ENCODE measurements at places on chromosomes 16 and 17. TPM values are rescaled to one million over a fixed set of nuclear protein-coding genes. Genes with fewer than 3 reads are reported as not detected.

GRCh38 chr16:4443986-4444385 is 18.3 kb downstream of the DNAJA3 start:
- DNase-seq: no peak

DNA sequence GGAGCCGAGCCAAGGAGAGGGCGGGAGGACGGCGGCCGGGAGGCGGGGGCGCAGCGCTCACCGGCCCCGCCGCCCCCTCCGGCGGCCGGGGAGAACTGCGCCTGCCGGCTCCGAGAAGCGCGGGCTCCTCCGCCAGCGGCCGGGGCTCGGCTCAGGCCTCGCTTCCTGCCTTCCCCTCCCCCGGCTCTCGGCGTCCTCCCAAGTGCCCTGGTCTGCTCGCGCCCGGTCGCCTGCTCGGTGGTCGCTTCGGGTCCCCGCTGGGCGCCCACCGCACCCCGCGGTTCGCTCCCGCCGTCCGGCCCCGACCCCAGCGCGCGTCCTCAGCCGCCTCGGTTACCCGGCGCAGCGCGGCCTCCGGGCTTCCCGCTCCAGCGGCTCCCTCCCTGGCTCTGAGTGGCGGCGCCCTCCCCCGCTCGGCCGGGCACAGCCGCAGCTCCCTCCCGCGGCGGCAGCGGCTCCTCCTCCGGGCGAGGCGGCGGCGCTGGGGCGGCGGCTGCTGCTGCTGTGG is 313 bp downstream of the UBTF start:
- DNase-seq: no peak

Gene TEX19
- not detected for polyA plus RNA-seq

Gene TNFRSF17
- 0.55 TPM for polyA plus RNA-seq

Gene UNK
- 20.5 TPM for polyA plus RNA-seq

Data from cardiac muscle cell (in vitro differentiated cells and primary cell).